ENCODE measurements at places on chromosomes 12 and 14. TPM values are rescaled to one million over a fixed set of nuclear protein-coding genes. Genes with fewer than 3 reads are reported as not detected.

The TOMM20L gene
- not detected for total RNA-seq

The ESRRB gene
- not detected for total RNA-seq

The PPM1H gene
- 22.9 TPM for total RNA-seq

The C12orf50 gene
- total RNA-seq, result not detected

The PITPNM2 gene
- total RNA-seq, result 26.4 TPM

The RAPGEF3 gene
- total RNA-seq, result 5.8 TPM

The ACIN1 gene
- 162 TPM for total RNA-seq
